ENCODE measurements at places on chromosomes 7 and 10.

DNA sequence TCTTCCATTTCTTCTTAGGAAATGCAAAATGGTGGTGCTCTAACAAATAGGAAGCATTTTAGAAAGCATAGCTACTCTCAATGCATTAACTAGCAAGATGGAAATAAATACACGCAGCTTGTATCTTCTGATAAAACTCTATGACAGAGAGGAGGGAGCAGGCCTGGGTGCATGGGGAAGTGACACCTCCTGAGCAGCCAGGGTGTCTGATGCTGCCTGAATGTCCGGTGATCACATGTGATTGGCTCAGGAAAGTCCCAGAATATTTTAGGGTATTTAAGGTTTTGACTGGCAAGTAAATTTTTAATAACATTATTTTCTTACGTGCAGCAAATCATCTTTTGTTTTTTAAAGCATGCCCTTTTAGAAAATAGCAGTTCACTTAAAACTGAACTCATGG lies 261.0 kb upstream of the KLF6 start:
- no peak for DNase-seq

- DNase-seq, result no peak
Observed at GRCh38 chr7:117190746-117191435, 132.0 kb downstream of the WNT2 start.

DNA sequence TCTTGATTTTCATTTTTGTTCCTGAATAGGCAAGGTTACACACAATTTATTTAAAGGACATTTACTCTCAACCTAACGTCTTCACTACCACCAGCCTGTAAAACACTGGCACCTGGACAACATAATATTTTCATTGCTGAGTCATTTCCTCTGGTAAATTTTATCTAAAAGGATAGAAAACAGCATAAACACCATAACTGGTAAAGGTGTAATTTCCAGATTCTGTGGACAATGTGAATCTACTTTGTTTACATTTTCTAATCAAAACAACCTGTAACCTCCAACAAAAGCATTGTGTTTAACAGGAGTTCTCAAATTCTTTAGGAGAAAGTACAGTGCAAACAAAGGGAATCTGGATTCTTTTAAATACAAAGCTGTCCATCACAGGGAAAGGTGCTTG lies 472.0 kb upstream of the AKR1E2 start:
- DNase-seq, result peak; percentile 90

DNA sequence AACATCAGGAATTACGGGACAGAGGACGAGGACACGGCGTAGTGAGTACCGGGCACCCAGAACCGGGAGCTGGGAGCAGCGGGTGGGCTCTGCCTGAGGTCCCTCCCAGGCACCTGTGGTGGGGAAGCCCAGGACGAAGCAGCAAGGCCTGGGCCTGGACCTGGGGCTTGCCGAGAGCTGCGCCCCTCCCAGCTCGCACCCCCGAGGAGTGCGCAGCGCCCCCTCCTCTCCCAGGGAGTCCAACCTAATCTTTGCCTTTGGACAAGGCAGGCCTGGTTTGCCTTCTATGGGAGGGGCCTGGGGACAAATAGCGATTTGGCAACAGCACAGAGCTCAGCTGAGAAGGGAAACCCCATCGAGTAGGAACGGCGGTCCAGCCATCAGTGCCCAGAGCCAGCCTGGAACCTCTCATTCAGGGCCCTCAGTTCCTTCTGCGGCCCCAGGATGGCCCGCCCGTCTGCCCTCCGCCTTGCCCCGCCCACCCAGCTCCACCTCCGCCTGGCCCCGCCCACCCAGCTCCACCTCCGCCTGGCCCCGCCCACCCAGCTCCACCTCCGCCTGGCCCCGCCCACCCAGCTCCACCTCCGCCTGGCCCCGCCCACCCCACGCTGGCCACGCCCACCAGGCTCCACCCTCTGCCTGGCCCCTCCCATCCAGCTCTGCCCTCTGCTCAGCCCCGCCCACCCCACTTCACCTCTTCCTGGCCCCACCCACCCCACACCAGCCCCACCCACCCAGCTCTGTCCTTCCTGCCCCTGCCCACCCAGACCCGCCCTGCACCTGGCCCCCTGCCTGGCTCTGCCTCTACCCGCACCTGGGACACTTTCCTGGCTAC lies 32.5 kb upstream of the KNDC1 start:
- DNase-seq, result no peak

GRCh38 chr7:107874605-107875446 lies 16.2 kb upstream of the DLD start:
- DNase-seq, result no peak

DNA sequence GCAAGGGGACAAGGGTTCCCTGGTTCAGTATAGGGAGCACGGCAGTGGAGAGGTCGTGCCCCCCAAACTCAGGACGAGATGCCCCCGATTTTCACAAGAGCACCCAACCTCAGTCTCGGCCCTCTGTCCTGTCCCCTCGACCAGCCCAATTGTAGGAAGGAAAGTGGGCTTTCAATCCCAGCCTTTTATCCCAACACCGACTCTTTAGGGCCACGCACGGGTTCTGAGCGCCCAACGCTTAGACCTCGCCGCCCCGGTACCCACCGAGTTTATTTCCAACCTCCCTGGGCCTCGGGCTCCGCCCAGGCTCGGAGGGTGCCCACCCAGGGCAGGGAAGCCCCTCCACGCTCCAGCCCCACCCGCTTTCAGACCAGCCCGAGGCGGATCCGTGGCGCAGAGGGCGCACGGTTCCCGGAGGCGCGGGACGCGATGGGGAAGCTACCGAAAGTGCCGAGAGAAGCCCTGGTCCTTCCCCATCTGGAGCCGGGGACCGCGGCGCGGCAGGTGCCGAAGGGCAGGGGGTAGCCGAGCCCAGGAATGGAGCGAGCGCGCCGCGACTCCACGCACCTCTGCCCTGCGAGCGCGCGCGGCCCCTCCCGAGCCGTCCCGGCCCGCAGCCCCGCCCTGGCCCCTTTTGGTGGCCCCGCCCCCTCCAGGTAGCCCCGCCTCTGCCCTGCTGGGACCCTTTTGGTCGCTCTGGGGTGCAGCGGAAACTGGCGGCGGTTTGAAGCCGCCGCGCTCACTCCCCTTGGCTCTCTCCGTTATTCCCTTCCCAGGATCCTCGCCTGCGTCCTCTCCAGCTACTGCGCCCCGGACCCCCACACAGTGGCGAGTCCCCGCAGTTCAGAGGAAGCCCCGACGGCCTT lies 20.4 kb downstream of the GRID2IP start:
- DNase-seq, result no peak

- DNase-seq, result no peak
Observed at GRCh38 chr7:129785685-129786514, 166.9 kb downstream of the UBE2H start.

- DNase-seq, result no peak
Observed at GRCh38 chr10:102605712-102606111, 38.6 kb upstream of the TRIM8 start.

DNA sequence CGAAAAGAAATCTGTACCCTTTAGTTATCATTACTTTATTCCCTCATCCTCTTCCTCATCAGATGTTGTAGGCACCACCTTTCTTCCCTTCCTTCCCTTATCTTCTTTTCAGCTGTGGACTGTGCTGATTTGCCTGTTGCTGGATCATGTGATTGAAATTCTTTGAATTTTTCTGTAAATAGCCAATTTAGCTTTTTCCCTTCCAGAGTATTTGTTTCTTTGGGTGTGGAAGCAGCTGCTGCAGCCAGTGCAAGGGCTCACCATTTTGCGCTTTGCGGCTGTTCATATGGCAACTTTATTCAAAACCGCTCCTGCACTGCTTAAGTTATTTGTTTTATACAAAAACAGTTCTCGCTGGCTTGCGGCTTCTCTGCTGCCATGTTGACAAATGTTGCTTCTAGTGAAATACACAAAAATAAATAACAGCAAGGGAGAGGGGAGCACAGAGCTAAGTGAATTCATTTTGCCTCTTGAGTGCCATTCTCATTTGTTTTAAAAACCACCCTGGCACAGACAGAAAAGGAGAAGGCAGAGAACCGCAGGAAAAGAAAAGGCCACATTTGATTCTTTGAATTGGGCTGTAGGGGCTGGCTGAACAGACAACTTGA lies 151.2 kb downstream of the AUTS2 start:
- no peak for DNase-seq

GRCh38 chr10:34748767-34749166 lies 66.3 kb downstream of the PARD3 start:
- DNase-seq, result no peak

DNA sequence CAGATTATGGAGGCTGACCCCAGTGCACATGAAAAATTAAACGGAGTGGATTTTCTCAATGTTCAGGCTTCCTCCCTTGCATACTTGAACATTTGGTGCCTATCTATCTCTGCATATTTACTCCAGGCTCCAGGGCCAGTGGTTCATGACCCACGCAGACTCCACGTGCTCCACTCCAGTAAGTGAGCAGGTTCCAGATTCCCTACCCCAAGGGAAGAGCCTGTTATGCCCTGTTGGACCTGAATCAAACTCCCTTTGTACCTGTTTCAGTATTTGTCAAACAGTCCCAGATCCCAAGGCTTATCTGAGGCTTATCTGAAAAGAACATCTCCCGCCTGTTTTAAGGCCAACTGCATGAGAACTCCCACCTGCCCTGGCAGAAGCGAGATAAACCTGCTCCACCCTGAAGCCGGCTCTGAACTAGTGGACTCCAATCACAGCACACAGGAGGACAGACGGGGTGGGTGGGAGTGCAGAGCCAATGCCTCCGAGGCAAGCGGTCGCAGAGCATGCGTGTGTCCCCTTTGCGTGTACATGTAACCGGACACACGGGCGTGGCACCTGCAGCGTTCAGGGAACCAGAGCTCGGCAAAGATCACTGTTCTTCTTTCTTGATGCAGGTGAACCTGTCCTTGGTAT lies 2.3 kb upstream of the FUOM start:
- DNase-seq, result no peak

DNA sequence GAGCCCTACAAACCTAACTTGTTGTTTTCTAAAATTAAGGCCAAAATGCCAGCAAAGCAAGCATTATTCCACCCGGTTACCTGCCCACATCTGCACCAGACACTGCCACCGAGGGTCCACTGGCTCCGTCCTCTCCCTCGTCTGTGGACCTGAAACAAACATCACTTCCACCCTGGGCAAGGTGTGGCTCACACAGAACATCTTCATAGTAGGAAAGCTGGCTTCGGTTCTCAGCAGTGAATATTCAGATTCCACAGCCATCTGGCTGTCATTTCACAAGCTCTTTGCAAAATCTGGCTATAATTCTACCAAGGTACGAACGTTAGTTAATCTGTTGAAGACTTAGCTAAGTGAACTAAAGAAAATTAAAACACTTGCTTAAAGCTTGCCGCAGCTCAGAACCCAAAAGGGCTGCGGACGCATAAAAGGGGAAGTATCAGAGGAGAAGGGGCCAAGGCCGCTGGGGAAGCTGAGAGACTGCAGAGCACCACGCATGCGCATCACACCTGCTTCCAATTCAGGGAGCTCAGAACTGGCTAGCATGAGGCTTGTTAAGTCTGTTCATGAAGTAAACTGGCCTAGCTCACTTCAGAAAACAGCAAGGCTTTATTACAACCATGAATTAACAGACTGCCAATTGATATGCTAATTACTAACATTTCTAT lies 46.1 kb downstream of the PTPRN2 start:
- no peak for DNase-seq

DNA sequence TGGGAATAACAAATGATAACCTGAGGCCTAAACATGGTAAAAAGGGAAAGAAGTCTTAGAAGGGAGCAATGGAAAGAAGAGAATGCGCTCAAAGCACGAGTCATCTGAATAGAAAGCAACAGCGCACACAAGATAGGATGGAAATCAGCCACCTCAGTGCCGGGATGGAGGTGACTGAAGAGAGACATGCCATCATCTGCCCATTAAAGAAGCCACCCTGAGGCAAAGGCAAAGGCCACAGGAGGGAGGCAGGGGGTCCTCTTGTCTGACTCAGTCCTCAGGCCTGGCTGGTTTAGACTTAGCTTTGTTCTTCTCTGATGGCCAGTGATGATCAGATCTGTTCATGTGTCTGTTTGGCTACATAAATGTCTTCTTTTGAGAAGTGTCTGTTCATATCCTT lies 180.6 kb downstream of the CHCHD3 start:
- DNase-seq, result no peak

GRCh38 chr10:15167411-15168290 lies 842 bp downstream of the NMT2 start:
- no peak for DNase-seq

GRCh38 chr7:13032084-13032483 lies 344.7 kb downstream of the ARL4A start:
- no peak for DNase-seq

GRCh38 chr10:114925587-114926586 lies 12.1 kb upstream of the TRUB1 start:
- DNase-seq, result no peak

DNA sequence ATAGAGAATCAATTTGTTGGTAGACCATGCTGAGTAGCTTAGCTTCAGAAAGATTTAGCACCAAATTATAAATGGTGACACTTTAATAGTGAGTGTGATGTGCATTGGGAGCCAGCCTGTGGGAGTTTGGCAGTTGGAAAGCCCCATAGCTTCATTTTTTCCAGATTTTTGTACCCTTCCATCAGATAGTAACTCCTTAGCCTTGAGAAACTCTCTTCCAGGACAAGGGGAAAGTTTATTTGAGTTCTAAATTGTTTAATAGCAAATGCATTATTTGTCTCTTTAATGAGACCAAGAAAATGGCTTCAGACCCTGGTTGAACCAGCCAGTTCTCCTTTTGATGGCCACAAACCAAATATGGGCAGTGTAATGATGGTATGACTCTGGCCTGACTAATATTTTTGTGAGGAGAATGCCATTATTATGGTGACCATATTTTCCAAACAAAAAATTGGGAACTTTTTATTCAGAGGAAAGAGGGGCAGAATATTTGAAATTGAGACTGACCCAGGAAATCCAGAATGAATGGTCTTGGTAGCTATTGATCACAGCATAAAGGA lies 49.8 kb downstream of the PLCE1 start:
- DNase-seq, result no peak

DNA sequence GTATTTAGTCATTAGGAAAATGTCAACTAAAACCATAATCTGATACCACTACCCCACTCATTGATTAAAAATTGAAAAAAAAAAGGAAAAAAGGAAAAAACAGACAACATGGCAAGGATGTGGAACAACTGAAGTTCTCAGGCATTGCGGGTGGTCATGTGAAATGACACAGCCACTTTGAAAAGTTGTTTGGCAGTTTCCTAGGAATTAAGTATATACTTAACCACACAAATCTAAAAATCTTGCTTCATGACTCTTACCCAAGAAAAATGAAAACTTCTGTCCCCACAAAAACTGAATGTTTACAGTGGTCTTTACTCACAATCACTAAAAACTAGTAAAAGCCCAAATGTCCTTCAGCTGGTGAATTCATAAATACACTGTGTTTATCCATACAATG lies 254.5 kb downstream of the AHR start:
- no peak for DNase-seq

DNA sequence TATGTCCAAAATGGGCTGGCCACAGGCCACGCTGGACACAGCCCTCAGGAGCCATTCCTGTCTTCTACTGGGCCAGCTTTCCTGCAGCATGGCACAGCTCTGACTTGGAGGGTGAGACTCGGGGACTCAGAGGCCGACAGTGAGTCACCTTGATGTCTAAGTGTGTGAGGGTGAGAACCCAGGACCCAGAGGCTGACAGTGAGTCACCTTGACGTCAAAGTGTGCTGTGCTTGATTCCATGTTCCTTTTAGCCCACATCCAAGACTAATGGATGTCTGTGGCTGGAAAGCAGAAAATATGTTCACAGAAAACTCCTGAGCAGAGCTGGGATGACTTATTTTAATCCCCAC lies 6.0 kb upstream of the FAM170B start:
- no peak for DNase-seq

GRCh38 chr10:102106998-102107397 lies 13.2 kb downstream of the LDB1 start:
- no peak for DNase-seq

- DNase-seq, result no peak
Observed at GRCh38 chr10:101054351-101054750, 7.4 kb upstream of the KAZALD1 start.

GRCh38 chr7:32519763-32520162 lies 24.5 kb downstream of the AVL9 start:
- DNase-seq, result no peak

Data from glomerular endothelial cell (primary cell).